Progenitor cell of endocrine pancreas (in vitro differentiated cells): ENCODE measurements at places on chromosomes 13 and 19. TPM values are rescaled to one million over a fixed set of nuclear protein-coding genes. Genes with fewer than 3 reads are reported as not detected.

The ATP1A3 gene
- 0.29 TPM in 2 replicates for total RNA-seq

DNA sequence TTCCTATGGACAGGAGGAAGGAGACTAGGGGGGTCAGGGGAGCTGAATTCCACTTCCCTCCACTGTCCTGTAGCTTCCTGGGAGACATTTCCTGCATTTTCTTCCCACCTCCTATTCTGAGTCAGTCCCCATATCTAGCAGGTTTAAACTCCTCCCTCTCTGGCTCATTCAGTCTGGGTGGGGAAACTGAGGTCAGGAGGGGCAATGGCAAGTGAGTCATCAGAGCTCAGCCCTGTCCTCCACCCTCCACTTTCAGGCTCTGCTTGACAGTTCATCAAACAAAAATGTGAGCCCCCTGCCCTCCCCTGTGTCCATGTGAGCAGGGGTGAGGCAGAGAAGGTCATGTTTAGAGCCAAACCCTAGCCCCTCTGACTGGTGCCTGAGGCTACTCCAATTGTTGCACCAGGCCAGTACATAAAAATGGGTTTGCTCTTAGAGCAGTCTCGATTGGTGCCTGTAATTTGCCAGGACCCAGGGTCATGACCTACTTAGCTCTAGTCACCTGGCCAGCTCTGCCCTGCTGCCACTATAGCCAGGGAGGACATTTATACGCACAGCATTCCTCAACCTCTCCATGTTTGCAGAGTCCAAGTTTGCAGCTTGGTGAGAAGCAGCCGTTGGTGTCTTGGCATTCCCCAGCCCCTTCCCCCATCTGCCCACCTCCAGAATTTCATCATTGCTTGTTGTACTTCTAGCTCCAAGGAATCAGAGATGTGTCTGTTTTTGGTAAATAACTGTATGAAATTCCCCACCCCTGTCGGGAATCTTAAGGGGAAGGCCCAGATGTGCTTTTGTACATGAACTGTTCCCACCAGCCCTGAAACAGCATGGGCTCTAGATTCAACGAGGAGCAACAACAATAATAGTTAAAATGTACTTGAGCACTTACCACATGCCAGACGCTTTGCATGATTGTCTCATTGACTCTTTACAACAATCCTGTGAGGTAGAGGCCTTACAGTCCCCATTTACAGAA lies 20.7 kb downstream of the SAMD4B start:
- no peaks in the 10 kb centered on the region for H3K4me1 ChIP-seq
- peaks cover 18% of the 10 kb centered on the region for H3K36me3 ChIP-seq
- no peak for DNase-seq
- no peaks in the 10 kb centered on the region for H3K27me3 ChIP-seq
- peak overlapping the region; percentile 56 for H3K27ac ChIP-seq
- no peak overlapping the region for H3K4me3 ChIP-seq

The ZNF491 gene
- 5.4 and 6.5 TPM in 2 replicates for total RNA-seq

DNA sequence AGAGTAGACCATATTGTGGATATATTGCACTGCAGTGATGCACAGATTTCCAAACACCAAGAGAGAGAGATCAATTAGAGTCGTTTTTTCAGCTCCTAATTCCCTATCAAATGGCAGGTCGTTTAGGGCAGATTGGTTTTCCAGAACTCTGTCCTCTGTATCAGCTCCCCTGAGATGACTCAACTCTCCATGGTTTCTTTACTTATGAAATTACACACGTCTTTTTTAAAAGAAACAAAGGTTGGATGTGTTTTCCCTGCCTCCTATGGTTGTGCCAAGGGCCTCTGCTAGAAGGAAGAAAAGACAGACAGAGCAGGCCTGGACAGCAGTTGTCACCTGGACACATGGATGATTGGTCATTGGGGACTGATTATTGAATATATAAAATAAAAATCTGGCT lies 478.1 kb upstream of the NBEA start:
- H3K36me3 ChIP-seq: no peaks in the 10 kb centered on the region
- no peak overlapping the region for H3K4me3 ChIP-seq
- H3K27ac ChIP-seq: no peak overlapping the region
- H3K27me3 ChIP-seq: peaks cover 5% of the 10 kb centered on the region
- peaks cover 6% of the 10 kb centered on the region for H3K4me1 ChIP-seq
- no peak for DNase-seq

The RYR1 gene
- total RNA-seq: 0.65 and 1.4 TPM in 2 replicates

DNA sequence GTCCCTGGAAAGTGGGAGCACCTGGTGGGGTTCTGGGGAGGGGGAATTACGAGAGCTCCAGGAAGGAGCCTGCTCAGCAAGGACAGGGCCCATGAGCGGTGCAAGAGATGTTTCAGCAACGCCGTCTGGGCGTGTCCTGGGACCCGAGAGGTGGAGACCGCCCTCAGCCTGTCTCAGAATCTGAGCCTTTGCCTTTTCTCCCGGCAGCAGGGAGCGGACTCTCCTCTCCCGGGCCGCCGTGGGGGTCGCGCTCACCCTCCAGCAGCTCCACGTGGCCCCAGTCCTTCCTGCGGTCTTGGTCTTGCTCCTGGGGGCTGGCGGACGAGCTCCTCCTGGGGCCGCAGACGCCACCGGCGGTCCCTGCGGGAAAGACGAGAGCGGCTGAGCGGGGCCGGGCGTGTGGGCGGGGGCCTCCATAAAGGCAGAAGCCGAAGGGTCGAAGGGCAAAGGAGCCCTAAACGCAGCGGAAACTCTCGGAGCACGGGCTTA lies 714 bp downstream of the POLRMT start:
- peaks cover 6% of the 10 kb centered on the region for H3K4me1 ChIP-seq
- H3K4me3 ChIP-seq: peak overlapping the region; percentile 97
- H3K27ac ChIP-seq: peak overlapping the region; percentile 97
- peaks cover 7% of the 10 kb centered on the region for H3K36me3 ChIP-seq
- no peak for DNase-seq

- H3K4me1 ChIP-seq: peaks cover under 1% of the 10 kb centered on the region
- H3K27me3 ChIP-seq: peaks cover 44% of the 10 kb centered on the region
- H3K36me3 ChIP-seq: no peaks in the 10 kb centered on the region
- no peak overlapping the region for H3K27ac ChIP-seq
These were observed 6.1 kb downstream of the CLEC4M start for GRCh38 chr19:7769171-7769570.

DNA sequence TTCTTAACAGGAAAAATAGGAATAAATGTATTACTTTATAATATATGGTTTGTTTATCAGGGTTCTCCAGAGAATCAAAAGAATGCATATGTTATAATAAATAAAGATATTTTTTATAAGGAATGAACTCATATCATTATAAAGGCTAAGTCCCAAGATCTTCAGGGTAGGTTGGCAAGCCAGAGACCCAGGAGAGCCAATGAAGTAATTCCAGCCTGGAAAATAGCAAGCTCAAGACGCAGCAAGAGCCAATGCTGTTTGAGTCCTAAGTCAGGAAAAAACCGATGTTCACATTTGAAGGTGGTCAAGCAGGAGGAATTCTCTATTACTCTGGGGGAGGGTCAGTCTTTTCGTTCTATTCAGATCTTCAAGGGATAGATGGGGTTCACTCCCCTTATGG lies 490.0 kb downstream of the PCDH20 start:
- peaks cover 5% of the 10 kb centered on the region for H3K4me1 ChIP-seq
- no peaks in the 10 kb centered on the region for H3K36me3 ChIP-seq
- DNase-seq: no peak

GRCh38 chr13:37345869-37346268 lies 240.4 kb upstream of the CSNK1A1L start:
- no peak for DNase-seq
- H3K27me3 ChIP-seq: no peaks in the 10 kb centered on the region
- no peaks in the 10 kb centered on the region for H3K36me3 ChIP-seq
- H3K4me1 ChIP-seq: no peaks in the 10 kb centered on the region

- peak overlapping the region; percentile 81 for H3K4me3 ChIP-seq
- no peaks in the 10 kb centered on the region for H3K27me3 ChIP-seq
- H3K4me1 ChIP-seq: peaks cover 29% of the 10 kb centered on the region
- peak overlapping the region; percentile 78 for H3K27ac ChIP-seq
These were observed 3.2 kb downstream of the ELAVL1 start for GRCh38 chr19:8001995-8002849.

DNA sequence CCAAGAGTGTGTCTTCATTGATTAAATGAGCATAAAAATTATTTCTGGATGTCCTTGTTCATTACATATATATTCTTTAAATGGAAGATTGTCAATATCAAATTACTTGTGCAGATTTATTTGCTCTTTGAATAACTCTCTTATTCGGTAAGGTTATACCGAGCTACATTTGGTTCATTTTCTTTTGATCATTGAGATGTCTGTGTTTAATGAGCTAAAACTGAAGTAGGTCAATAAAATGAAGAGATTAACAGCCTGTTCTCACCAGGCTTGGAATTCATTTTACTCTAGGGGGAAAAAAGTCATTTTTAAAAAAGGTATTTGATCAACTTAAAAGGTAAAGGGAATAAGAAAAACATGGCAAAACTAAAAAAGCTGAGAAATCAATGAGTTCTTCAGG lies 10.6 kb downstream of the GPC5 start:
- H3K27me3 ChIP-seq: peaks cover 4% of the 10 kb centered on the region
- no peak overlapping the region for H3K27ac ChIP-seq
- no peaks in the 10 kb centered on the region for H3K36me3 ChIP-seq

- H3K27me3 ChIP-seq: no peaks in the 10 kb centered on the region
- H3K4me1 ChIP-seq: no peaks in the 10 kb centered on the region
- H3K36me3 ChIP-seq: no peaks in the 10 kb centered on the region
- no peak overlapping the region for H3K27ac ChIP-seq
- no peak overlapping the region for H3K4me3 ChIP-seq
These were observed 5.2 kb upstream of the KBTBD7 start for GRCh38 chr13:41199526-41199925.

DNA sequence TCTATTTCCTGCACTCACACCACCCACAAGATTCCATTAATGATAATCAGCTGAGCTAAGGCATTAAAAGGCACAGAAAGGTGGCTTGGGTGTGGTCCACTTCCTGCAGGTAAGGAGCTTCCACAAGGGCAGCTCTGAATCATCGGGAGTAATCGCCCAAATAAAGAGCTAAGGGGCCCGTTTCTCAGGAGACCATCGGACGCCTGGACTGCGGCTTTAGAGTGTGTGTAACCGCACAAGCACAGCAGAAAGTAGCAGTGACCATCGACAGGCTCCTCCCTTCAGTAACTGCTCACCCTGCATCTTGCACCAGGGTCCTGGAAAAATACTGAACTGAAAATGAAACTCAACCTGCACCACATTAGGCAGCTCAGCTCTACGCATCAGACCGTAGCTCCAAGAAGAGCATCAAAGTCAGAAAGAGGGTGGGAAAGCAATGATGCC lies 6.0 kb downstream of the STK24 start:
- H3K4me1 ChIP-seq: peaks cover 56% of the 10 kb centered on the region
- H3K4me3 ChIP-seq: no peak overlapping the region
- no peaks in the 10 kb centered on the region for H3K27me3 ChIP-seq
- peaks cover 9% of the 10 kb centered on the region for H3K36me3 ChIP-seq

The STARD13 gene
- 11.6 and 11.7 TPM in 2 replicates for total RNA-seq

- peaks cover 14% of the 10 kb centered on the region for H3K36me3 ChIP-seq
- H3K4me3 ChIP-seq: no peak overlapping the region
- no peak overlapping the region for H3K27ac ChIP-seq
- no peak for DNase-seq
These were observed 53.2 kb downstream of the EPS15L1 start for GRCh38 chr19:16418597-16418962.

DNA sequence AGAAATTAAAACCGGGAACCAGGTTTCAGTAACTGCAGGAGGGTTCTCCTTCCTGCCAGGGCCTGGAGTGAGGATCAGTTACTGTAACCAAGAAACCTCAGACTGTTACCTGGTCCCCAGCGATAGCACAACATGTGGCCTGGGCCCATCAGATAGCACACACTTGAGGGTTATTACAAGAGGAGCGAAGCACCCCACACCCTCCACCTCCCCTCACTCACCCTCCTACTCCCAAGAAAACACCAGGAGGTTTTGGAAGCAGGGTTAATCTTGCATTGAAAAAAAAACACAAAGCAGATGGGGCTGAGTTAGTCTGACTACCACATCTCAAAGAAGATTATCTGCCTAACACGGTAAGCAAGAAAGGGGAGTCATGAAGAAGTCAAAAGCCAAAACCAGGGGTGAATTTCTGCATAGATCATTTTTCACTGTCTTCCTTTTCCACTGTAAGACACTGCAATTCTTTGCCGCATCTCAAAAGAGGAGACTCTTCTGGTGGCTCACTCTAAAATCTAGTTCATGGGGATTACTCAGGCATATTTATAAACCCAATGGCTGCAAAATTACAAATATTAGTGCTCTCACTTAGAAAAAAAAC lies 75.9 kb upstream of the DOCK9 start:
- H3K36me3 ChIP-seq: no peaks in the 10 kb centered on the region
- no peak for DNase-seq

DNA sequence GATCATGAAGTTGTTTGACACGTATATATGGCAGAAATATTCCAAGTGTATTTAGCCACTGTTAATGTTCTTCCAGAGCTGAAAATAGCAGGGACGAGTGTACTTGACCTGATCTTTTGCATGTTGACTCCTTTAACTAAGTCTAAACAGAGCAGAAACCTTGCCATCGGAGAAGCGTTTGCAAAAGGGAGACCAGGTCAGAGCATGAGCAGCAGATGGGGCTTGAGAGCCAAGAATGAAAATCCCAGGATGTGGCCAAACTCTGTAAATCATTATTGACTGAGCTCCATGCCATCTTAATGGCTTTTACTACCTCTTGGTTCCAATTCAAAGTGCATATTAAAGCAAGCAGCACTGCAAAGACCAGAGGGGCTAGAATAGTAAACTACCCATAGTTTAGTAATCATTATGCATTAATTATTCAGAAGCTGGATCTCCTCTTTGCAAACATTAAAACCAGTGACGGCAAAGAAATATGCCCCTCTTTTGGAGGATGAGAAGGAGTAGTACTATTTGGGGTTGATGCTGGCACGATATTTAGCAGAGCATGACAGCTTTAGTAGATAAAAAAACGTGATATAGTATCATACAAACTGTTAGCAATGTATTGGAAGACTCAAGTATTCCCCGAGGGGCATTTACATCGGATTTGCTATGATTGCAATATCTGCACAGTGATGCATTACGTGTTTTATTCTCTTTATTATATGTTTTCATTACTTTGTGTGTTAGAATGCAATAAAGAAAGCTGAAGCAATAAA lies 55.7 kb downstream of the FAM216B start:
- H3K27ac ChIP-seq: no peak overlapping the region
- no peaks in the 10 kb centered on the region for H3K4me1 ChIP-seq
- H3K4me3 ChIP-seq: no peak overlapping the region
- H3K36me3 ChIP-seq: no peaks in the 10 kb centered on the region
- H3K27me3 ChIP-seq: no peaks in the 10 kb centered on the region

- no peaks in the 10 kb centered on the region for H3K36me3 ChIP-seq
- no peak for DNase-seq
- H3K27ac ChIP-seq: peak overlapping the region; percentile 88
- no peak overlapping the region for H3K4me3 ChIP-seq
- no peaks in the 10 kb centered on the region for H3K27me3 ChIP-seq
- peaks cover 9% of the 10 kb centered on the region for H3K4me1 ChIP-seq
These were observed 49.2 kb upstream of the ATP12A start for GRCh38 chr13:24630851-24631620.

- peaks cover 88% of the 10 kb centered on the region for H3K27me3 ChIP-seq
- DNase-seq: peak; percentile 28
- H3K4me1 ChIP-seq: no peaks in the 10 kb centered on the region
These were observed 3.5 kb downstream of the LYPD5 start for GRCh38 chr19:43798546-43799409.

The GPR18 gene
- not detected in 2 replicates for total RNA-seq

GRCh38 chr19:58397533-58398037 lies 2.1 kb downstream of the RNF225 start:
- H3K4me1 ChIP-seq: peaks cover 15% of the 10 kb centered on the region
- H3K36me3 ChIP-seq: peaks cover 20% of the 10 kb centered on the region
- peaks cover 20% of the 10 kb centered on the region for H3K27me3 ChIP-seq
- DNase-seq: no peak
- H3K4me3 ChIP-seq: no peak overlapping the region

The C13orf46 gene
- 0.17 and 0.18 TPM in 2 replicates for total RNA-seq
